ENCODE measurements at places on chromosomes 4 and X. TPM values are rescaled to one million over a fixed set of nuclear protein-coding genes. Genes with fewer than 3 reads are reported as not detected.
A peak's percentile ranks its signal among the peaks of the same experiment; 100 is the strongest.

NEXMIF gene
- 0.07 TPM for total RNA-seq

GPR173 gene
- total RNA-seq = 2.2 TPM

DNA sequence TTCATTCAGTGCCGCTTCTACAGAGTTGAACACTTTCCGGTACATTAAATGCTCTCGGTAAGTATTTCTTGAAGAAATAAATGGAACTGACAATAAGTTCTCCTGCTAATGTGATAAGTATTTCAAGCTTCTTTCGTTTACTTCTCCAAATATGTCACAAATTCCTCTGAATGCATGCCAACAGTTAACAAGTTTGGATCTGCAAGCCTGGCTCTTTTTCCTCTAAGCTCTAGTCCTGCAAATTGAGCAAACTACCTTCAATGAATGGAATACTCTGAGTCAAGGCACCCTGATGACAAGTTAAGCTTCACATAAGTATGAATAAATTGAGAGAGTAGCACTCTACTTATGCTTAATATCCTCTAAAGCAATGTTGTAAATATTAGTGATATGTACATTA, 403.6 kb downstream of the PDGFC start:
- no peak for DNase-seq

SLBP gene
- 157 TPM for total RNA-seq

DNA sequence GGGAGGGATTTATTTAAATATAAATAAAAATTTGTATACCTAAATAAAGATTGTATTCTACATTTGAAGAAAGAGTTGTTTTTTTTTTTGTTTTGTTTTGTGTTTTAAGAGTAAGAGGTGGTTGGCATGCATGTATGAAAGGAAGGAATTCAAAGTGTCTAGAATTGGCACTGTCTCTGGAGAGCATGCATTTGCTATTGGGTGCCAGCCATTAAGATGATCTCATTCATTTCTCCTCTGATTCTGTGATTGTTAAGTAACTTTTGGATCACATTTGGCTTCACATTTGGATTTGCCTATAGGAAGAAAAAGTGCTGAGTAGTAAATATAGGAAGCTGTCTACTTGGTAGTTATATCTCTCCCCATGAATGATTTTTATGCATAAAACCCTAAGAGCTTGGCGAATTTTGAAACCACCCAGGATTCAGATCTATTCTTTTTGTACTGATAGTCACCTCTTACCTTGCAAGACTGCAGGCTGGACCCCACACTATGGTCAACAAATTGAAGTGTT, 7.8 kb upstream of the BOD1L1 start:
- no peak for DNase-seq

PAK3 gene
- 4.5 TPM for total RNA-seq

DNA sequence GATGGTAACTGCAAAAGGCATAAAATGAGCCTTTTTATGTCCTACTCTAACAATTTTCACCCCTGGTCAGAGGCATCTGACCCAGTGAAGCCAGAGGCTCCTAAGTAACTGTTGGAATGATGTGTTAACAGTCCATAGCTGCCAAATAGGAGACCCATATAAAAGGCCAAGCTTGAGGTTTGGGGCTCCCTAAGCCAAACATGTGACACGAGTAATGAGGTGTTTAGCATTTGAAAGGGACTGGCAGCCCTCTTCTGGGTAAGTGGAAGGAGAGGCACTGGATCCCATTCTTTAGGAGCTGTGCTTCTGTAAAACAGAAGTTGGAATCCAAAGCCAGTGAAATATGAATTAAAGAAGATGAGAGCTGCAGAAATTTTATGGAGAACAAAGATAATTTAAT, 100.6 kb upstream of the PNPLA4 start:
- DNase-seq = no peak

GRCh38 chr4:109432203-109432602, 1.4 kb upstream of the SEC24B start:
- no peak for DNase-seq

DNA sequence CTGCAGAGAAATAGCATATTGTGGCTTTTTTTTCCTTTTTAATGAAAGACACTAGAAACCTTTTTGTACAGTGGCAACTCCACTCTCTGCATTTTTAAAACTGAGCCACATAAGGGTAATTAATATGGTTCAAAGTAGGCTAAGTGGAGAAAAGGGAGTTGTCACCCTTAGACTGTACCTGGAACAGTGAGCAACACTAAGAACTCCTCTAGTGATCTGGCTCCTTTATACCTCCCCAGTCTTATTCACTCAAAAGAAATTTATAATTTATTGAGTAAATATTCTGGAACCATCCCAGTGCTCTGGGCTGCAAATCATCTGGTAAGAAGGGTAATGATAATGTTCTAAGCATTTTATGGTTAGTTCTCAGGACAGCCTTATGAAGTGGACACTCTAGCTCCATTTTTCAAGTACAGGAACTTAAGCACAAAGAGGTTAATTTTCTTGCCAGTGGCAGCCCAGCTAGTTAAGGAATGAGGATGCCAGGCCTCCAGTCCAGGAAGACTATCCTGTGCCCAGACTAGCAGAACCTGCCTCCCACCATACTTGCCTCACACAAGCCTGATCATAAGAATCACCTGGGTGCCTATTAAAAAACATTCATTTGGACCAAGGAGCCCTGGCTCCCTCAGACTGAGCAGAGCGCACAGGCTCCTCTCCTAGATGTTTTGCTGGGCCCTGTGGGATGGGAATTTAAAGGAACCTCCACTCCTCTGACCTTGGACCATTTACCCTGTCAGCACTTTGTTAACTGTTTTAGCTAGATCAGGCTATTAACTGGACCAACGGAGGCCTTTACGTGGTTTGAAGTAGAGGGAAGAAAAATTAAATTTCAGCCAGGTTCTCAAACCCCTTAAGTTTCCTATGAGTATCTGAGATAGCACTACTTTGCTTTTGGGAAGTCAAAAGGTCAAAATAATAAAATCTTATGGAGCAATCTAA, 102.6 kb downstream of the PDE5A start:
- DNase-seq = no peak

DNA sequence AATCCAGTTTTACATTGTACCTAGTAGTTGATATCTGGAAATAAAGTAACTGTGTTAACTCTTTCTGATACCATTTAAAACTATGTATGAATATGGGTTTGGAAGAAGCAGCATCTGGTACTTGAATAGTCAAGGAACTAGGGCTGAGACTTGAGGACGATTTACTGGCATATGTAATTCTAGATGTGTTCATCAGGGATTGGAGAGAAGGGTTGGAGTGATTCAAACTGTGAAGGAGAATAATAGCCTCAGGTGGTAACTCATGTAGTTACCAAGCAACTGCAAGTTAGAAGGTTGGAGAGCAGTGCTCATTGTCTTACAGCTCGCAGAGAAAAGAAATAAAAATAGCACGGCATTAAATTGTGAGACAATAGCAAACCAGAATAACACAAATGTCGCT, 29.5 kb upstream of the TXLNG start:
- no peak for DNase-seq

- no peak for DNase-seq
Observed at GRCh38 chrX:134734466-134734952, 76.2 kb upstream of the PLAC1 start.

ESX1 gene
- not detected for total RNA-seq

GRCh38 chr4:185015108-185015507, 3.2 kb upstream of the HELT start:
- no peak for DNase-seq

FAT4 gene
- 0.58 TPM for total RNA-seq

- DNase-seq = peak; percentile 15
Observed at GRCh38 chr4:68451246-68452211, 4.3 kb downstream of the TMPRSS11E start.

GRCh38 chrX:39513836-39514235, 583.9 kb downstream of the BCOR start:
- DNase-seq = no peak
